ENCODE measurements at places on chromosomes 1 and 21.

DNA sequence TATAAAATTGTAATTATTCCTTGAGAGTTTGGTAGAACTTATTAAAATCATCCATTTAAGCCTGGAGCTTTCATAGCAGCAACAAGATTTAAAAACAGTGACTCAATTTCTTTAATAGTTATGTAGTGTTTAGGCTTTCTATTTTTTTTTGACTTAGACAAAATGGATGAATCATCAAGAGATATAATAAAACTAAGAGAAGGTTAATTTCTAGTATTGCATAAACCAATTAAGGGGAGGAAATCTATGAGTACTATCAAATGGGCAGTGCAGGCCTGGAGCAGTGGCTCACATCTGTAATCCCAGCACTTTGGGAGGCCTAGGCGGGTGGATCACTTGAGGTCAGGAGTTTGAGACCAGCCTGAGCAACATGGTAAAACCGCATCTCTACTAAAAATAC lies 416.3 kb upstream of the USP24 start:
- DNase-seq = no peak

DNA sequence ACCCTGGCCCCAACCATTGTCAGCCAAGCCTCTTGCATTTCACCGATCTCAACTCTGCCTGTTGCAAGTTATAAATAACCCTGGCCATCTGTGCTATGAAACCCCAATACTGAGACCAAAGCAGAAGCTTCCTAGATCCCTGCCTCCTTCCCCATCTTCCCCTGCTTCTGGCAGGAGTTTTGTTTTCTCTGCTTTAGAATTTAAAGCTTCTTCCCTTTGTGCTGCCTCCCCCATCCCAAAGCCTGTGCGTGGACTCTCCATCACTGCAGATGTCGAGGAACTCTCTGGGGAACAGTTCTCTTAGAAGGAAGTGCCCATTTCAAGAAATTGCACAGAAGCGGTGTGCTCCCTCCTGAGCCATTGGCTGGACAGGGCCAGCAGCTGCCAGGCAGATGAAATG lies 17.4 kb upstream of the MYOG start:
- no peak for DNase-seq

DNA sequence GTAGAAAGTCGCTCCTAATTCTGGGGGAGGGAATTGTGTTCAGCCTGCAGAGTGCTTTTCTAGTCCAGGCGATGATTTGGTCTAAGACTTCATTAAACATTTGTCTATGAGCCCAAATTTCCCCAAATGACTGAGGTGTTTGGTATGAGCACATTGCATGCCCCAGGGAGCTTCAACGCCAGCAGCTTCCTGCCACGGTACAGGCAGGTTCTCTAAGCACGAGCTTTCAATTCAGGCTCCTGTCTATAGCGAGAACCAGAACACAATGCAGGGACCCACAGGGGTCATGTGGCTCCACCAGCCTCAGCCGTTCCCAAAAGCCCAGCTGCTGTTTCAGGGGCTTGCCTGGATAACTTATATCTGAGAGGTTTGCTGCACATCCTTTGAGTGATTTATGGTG lies 34.1 kb upstream of the H6PD start:
- DNase-seq = no peak

GRCh38 chr1:93746021-93746812 lies 64.6 kb upstream of the BCAR3 start:
- no peak for DNase-seq

DNA sequence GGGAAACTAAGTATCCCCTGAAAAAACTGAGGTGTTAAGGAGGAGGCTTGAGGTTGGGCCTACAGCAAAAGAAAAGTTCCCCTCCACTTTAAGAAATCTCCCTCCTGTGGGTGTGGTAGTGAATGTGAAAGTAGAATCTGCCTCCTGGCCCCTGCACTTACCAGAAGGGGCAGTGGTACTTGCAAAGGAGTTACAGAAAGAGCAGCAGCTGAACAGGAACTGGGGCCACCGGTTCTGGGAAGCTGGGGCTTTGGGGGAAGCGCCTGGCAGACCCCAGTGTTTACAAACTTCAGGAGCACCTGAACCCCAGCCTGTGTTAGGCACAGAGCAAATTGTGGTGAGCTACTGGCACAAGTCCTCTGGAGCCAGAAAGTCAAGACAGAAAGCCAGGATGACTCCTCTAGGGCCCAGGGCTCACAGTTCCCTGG lies 250.2 kb upstream of the FGGY start:
- DNase-seq = no peak

GRCh38 chr1:200029822-200030152 lies 2.3 kb downstream of the NR5A2 start:
- DNase-seq = no peak

- DNase-seq = no peak
These were observed 8.1 kb downstream of the PSRC1 start for GRCh38 chr1:109274533-109275476.

GRCh38 chr1:21896652-21897532 lies 40.2 kb downstream of the HSPG2 start:
- no peak for DNase-seq

DNA sequence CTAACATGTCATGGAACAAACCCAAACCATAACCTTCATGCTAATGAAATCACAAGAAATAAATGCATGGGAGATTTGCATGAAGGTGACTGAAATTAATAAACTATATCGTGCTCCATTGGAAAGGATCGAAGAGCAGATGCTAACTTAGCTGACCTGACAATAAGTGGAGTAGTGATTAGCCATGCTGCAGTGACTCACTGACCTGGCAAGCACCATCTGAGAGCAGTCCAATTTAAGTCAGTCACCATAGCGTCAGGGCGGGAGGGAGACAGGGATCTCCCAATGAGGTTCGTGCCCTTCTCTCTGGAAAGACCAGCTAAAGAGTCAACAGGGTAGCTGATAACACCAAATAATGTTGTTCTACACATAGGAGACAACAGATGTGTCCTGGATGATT lies 21.5 kb downstream of the OLIG2 start:
- DNase-seq = no peak

- DNase-seq = no peak
These were observed 216.5 kb downstream of the URB2 start for GRCh38 chr1:229842302-229843255.

DNA sequence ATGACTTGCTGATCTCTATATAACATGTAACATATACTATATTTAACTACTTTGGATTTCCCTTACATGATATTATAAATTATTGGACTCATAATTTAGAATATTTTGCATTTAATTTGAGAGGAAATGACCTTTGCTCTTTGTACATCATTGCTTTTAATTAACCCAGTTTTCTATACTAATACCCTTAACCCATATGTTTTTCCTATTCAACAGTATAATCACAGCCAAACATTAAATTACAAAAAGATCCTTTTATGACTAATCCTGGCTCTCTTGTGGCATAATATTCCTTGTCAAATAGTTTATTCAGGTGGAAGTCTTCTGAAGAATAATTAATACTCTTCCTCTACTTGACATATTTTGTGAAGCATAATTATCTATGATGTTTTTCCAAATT lies 56.0 kb upstream of the GPR52 start:
- DNase-seq = no peak

DNA sequence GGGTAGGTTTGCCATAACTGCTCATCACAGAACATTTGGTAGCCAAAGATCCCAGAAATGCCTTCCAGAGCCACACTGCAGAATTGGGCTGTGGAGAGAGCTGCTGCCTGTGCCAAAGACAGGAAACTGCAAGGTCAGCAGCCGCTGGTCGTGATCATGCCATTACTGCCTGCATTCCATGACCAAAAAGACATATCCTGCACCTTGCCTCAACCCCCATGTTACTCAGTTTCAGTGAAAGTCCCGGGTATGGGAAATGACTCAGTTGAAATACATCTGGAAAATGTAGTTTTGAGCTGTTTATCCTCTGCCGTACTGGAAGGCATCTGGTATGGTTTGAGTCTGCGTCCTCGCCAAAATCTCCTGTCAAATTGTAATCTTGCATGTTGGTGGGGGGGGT lies 161.7 kb downstream of the FCRL5 start:
- DNase-seq = no peak

DNA sequence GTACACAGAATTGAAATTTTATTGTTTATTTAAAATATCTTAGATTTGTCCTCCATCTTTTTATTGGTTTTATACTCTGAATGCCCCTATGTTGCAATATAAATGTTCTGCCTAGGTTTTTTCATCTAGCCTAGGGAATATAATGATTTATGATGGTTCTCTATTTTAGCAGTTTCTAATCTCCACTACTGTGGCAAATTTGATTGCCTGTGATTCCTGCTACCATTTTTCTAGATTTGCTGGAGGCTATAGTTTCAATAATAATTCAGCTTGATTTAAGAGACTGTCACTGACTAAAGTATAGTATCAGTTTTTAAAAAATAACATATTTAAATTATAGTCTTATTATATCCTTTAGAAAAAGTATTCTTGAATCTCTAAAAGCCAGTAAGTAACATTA lies 90.5 kb downstream of the USP25 start:
- DNase-seq = no peak

GRCh38 chr1:117634631-117635030 lies 28.8 kb downstream of the TENT5C start:
- no peak for DNase-seq

- no peak for DNase-seq
These were observed 1.4 kb downstream of the DESI2 start for GRCh38 chr1:244654108-244655038.

GRCh38 chr1:17023573-17023972 lies 11.8 kb upstream of the ATP13A2 start:
- DNase-seq = no peak

- no peak for DNase-seq
These were observed 86.8 kb upstream of the RGS4 start for GRCh38 chr1:162982364-162982763.

DNA sequence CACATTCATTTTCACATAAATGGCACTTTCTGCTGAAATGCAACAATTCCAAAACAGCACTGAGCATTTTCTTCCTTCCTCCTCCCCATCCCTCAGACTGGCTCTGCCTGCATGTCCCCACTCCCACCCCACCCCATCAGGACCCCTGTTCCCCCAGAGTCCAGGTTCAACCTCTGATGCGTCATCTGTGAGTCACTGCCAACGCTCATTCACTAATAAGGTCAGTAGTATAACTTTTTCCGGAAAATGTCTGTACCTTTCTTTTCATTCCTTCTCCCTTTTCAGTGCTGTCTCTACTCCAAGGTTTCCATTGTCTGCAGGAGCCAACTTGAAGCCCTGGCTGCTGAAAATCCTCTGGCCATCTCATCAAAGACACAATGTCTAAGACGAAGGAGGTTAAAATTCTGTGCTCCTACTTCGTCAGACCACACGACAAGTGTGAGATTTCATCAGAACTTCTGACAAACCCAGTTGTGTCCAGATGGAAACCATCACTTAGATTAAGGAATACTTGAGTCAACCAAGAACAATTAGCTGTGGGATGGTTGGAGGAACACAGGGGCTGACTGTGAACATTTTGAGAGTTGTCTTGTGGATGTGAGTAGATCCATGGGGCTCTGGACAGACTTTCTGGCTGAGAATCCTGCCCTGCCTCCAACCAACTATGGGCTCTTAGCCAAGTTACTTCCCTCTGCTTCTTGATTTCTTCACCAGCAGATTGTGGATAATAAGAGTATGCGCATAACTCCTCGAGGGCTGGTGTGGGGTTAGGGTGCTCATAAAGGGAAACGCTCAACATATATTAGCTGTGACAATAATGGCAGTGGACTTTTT lies 35.6 kb upstream of the UTS2 start:
- DNase-seq = no peak

GRCh38 chr1:202249846-202250245 lies 56.2 kb downstream of the LGR6 start:
- DNase-seq = no peak

GRCh38 chr1:53343831-53344668 lies 16.2 kb upstream of the LRP8 start:
- DNase-seq = no peak

DNA sequence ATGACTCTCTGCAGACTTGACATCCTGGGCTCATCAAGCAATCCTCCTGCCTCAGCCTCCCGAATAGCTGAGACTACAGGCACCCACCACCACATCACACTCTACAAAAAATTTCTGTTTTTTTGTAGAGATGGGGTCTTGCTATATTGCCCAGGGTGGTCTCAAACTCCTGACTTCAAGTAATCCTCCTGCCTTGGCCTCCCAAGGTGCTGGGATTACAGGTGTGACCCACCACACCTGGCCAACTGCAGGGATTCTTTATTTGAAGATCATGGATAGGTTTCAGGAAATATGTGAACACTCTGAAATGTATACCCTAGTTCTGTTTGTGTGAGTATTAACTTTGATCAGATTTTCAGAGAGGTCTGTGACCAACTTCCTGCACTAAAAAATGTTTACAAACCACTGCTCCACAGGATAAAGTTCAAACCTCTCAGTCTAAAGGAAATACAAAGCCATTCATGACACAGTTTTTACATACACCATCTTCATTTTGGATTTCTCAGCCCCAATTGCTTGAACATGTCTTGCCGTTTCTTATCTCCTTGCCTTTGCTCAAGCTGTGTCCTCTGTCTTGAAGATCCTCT lies 252.3 kb upstream of the FGGY start:
- no peak for DNase-seq

- peak; percentile 62 for DNase-seq
These were observed 54.3 kb downstream of the ADARB1 start for GRCh38 chr21:45128613-45129188.

DNA sequence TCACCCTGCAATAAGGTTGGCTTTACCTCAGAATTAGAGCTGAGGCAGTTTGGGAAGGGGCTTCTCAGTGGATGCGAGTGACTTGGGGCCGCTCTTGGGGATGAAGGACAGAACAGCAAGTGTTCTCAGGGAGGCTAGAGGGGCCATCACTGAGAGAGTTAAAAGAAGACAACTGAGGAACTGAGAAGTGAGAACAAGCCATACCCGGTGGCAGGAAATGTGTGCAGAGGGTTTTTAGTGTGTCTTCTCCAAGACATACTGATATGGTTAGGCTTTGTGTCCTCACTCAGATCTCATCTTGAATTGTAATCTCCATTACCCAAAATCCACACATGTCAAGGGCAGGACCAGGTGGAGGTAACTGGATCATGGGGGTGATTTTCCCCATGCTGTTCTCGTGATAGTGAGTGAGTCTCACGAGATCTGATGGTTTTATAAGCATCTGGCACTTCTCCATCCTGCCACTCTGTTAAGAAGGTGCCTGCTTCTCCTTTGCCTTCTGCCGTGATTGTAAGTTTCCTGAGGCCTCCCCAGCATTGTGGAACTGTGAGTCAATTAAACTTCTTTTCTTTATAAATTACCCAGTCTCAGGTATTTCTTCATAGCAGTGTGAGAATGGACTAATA lies 75.8 kb downstream of the PCBP3 start:
- DNase-seq = no peak

DNA sequence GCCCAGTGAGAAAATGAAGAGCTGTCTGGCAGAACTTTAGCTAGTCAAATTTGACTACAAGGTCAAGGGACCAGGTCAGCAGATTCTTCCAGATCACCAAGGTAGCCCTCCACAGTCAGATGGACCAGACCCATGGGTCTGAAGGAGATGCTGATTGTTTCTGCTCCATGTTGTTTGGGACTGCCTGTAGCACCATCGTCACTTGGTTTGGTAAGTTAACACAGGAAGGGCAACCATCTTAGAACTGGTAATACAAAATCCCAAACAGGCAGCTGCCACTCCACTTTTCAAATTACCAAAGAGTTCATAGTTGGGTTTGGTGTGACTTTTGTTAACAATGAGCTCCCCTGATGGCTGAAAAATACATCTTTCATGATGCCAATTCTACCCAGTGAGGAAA lies 9.0 kb downstream of the ITPKB start:
- no peak for DNase-seq
